ENCODE measurements at places on chromosomes 3 and 15.

DNA sequence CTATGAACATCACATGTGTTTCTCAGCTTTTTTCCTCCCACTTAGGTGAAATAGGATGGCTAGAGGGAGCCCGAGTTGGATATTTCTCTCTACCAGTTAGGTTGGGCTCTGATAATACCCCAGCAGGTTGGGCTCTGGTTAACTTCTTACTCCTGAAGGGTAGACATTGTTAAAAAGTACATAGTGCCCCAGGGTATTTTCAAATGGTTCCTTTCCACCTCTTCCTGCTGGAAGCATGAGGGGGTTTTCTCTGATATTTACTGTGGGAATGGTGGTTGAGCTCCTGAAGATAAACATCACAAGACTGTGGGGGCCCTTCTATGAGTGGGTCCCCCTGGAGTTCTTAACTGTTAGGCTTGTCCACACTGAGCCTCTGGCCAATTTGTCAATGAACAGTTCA is 36.1 kb upstream of the SPESP1 start:
- no peak for DNase-seq

DNA sequence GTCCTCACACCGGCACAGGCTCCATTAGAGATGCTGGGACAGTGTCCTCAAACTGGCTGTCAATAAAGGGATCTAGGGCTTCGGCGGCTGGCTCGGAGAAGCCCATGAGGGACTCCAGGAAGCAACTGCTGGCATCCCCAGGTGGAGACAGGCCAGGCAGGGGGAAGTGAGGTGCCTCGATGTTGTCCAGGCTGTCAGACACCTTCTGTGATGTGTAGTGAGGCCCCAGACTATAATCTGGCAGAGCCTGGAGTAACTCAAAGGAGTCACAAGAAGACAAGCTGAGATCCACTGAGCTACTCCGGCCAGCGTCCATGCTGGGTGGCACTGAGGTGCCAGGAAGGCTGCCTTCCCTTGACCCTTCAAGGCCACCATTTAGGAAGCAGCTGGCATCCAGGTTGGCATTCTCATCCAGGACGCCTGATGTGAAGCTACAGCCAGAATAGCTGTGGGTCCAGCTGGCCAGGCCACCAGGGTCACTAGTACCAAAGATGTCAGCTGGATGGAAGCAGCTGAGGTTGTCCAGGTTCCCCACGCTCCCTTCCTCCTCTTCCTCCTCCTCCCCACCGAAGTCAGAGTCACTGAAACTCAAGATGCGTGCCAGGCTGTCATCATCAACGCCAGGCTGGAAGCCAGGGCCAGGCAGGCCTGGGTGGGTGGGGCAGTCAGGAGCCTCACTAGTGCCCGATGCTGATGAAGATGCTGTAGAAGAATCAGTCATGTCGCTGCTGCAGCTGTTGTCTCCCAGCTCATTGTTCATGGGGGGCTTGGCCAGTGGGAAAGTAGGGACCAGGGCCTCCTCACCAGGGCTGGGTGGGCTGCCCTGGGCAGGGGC is 10.1 kb downstream of the CSRNP1 start:
- DNase-seq: no peak

DNA sequence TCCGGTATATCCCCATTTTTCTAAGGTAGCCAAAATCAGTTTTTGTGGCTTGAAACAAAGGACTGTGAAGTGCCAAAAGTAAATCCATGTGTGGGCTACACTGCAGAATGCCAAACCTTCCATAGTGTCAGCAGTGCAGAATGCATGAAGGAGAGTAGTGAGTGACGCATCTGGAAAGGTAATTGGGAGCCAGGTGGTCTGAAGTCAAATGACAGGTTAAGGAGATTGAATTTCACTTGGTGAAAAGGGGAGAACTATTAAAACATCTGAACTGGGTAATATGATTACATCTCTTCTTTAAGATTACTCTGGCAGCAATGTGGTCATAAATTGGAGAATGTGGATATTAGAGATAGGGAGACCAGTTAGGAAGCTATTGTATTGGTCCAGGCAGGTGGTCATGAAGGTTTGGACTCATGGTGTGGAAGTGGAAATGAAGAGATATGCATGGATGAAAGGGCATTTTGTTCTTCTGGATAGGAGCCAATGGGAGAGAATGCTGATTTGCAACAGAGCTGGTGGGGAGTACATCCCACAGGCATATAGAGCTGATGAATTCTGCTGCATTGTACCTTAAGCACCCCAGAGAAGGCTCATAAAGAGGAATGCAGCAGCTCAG is 118.2 kb downstream of the ECT2 start:
- DNase-seq: no peak

DNA sequence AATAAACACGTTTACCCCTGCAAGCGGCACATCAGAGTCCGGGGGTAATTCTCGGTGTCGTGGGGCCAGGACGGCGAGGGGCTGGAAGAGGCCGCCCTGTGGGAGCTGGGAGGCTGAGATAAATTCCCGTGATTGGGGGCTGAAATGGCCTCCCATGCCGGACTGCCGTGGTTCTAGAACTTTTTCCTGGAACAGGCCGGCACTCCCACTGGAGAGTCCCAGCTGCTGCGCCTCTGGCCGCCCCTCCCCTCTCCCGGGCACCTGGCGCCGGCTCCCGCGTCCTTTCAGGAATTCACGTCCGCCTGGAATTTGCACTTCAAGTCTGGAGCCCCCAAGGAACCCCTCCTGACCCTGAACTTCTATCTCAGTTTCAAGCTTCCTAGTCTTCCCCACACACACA is 10.8 kb upstream of the LRRC2 start:
- DNase-seq: no peak

- DNase-seq: no peak
These were observed 105.2 kb upstream of the NR2E3 start for GRCh38 chr15:71705151-71705550.

DNA sequence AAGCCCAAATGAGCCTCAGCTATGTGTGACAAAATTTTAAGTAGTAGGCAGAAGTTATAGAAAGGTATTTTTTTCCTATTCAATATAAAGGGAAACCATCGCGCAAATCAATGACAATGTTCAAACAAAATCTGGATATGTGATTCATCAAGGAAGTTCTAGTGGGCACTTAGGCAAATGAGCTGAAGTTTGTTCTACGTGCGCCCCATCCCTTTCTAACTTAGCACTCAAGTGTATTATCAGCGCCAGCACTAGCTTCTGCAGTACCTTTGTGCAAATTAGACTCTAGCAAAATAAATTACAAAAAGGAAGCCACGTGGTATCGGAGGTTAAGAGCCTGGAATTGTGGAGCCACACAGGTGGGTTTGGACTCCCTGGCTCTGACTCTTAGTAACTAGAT is 91.1 kb downstream of the TBL1XR1 start:
- DNase-seq: peak; percentile 34

GRCh38 chr15:91050128-91050455 is 27.7 kb upstream of the VPS33B start:
- no peak for DNase-seq

GRCh38 chr3:61828880-61829721 is 267.7 kb downstream of the PTPRG start:
- no peak for DNase-seq

DNA sequence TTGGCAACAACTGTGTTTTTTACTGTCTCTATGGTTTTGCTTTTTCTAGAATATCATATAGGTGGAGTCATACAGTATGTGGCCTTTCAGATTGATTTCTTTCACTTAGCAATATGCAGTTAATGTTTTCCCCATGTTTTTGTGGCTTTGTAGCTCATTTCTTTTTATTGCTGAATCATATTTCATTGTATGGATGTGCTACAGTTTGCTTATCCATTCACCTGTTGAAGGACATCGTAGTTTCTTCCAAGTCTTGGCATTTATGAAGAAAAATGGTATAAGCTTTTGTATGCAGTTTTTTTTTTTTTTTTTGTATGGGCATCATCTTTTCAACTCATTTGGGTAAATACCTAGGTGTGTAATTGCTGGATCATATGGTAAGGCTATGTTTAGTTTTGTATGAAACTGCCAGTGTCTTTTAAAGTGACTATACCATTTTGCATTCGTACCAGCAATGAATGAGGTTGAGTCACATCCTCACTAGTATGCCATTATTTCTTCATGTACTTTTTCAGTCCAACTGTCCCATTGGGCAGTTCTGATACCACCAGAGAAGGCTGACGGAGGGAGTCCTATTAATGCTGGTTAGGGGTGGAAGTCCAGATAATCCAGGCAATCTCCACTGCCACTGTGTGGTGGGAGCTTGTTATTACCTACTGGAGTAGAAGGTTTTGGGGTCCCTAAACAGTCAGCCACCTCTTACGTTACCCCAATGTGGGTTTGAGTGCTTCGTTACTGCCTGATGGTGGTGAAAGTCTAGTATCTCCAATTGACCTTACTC is 210.5 kb downstream of the DOCK3 start:
- no peak for DNase-seq

DNA sequence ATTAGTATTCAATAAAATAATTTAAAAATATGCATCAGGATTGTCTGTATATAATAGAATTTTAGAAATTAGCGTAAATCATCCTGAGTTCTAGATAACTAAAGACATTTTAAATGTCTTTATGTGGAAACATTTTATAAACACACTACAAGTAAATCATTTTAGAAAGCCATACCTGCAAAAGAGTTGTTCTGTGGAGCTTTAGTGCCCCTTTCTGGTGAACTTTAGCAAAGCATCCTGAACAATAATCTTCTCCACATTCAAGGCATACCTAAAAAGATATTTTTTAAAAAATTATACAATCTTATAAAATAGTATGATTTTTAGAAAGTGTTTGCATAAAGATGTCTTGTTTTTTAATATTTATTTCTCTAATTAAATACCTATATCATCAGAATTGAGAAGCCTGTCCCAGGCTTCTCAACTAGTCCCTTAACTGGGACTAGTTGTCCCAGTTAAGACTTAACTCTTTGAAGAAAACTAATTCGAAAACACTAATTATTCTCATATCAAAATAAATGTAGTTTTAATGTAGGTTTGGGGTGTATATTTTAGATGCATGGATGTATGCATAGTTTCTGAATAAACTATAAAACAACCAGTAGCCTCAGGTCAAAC is 29.7 kb downstream of the ZBBX start:
- no peak for DNase-seq

All from DMS153 (cell line).